MV-4-11 (cell line): ENCODE measurements at places on chromosomes 4 and X.

DNA sequence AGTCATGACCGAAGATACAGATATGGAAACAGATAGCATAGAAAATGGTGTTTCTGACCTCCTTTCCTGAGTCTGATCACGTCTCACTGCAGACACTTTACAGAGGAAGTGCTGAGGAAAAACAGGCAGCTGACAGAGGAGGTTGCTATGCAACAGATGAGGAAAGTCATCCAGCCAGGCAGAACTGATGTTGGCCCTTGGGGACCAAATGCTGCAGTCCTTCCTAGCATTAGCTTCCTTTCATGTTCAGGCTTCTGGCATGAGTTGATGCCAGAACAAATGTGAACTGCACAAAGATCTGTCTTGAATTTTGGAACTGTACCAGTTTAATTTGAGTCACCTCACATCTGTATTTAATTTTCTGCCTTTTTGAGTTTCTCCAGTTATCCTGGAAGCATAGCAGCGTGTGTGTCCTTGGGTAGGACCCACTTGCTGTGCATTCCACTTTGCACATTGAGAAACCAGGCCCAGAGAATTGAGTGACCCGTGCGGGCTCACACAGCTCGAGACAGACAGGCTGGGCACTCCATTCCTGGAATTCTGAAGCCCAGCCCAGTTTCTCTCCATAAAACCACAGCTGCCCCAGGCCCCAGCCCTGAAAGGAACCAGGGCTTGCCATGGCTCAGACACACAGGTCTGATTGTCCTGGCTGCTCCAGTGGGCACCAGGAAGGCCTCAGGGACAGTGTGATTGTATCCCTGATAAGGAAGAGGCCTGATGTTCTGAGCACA lies 1.4 kb upstream of the MAGED1 start:
- DNase-seq: no peak

DNA sequence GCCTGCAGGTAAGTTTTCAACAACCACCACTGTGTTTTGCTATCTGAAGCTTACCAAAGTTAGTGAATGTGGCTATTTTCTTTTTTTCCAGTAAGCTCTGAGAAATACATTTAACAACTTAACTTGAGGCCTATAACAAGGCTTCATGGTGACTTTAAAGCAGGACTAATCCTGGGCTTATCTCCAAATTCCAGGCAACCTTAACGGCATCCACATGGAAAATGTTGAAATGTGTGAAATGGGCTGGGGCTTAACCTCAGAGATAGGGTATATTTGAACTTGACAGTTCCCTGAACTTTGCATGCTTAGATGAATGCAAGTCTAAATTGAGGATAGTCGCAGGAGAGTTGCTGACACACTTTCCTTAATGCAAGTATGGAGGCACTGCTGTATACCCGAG lies 539.2 kb downstream of the GALNTL6 start:
- DNase-seq: no peak

- no peak for DNase-seq
Observed at GRCh38 chr4:15833801-15834200, 55.7 kb downstream of the CD38 start.

GRCh38 chrX:119041175-119041574 lies 31.6 kb upstream of the CT47C1 start:
- peak; percentile 0 for DNase-seq

- no peak for DNase-seq
Observed at GRCh38 chr4:162356181-162356580, 192.4 kb upstream of the FSTL5 start.

- DNase-seq: no peak
Observed at GRCh38 chrX:70139736-70140135, 6.5 kb downstream of the IGBP1 start.

DNA sequence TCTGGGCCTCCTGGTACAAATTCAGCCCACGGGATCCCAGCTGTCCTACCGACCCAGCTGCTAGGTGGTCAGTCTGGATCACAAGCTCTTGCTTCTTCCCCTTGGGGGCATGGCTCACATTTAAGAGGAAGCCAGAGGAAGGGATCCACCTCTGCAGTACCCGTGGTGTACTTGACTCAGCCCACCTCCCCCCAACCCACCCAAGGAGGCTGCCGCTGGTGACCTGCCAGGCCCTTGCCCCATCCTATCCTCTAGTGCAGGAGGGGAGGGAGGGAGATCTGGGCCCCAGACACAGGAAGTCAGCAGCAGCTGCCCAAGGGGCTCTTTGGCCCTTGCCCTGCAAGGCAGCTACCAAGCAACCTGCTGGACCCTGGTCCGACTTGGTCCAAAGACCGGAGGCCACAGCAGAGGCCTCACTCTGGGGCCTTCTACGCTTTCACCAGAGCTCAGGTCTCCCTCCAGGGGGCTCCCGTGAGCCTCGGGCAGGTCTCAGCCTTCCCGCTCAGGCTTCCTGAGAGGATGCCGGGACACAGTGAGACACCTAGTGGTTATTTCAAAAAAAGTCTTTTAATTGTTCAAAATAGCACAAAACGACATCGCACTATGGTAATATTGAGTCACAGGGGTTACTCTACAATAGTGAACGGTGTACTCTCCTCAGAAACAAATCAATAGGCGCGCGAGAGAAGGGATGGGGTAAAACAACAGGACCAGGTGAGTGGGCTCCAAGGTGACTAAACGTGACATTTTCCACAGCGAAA lies 2.7 kb upstream of the RENBP start:
- peak; percentile 69 for DNase-seq

DNA sequence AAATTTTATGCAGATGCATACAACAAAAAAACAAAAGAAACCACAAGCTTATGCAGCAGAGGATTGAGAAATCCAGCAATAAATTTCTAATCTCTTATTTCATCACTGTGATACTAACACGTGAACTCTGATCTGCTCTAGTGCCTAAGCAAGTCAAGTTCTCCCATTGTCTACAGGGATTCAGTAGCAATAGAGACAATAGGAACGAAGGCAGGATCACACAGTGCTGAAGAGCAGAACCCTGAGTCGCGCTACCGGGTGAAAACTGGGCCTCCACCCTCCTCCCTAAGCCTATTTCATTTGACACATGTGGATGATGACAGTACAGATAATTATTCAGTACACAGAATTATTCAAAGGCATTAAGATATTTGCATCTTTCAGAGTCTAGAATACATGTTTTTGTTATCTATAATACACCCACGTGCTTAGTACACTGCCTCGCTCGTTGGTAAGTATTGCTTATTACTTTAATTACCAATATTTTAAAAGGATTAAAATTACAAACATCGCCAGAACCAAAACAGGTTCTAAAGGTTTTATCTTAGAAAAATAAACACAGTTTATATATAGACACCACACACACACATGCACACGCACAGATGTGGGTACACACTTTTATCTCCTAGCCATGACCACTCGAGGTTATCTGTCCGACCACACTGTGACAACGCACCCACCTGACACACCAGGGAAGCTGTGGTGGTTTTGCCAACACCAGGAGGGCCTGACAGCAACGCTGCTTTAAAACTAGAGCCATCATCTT lies 60.1 kb downstream of the RFC1 start:
- peak; percentile 12 for DNase-seq

DNA sequence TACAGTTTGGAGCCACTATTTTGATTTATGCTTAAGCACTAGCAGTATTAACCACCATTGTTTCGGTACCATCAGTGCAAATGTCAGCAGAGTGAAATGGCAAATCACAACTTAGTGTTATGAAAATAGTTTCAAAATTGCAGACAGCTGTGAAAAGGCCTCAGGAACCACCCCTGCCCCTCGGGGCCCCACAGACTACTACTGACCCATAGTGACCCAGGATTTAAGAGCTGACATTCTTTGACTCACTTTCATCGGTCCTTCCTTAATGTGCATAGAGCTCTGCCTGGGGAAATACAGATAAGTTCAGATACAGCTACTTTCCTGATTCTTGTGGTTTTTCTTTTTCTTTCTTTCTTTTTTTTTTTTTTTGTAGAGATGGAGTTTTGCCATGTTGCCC lies 3.3 kb upstream of the BBS7 start:
- DNase-seq: no peak

DNA sequence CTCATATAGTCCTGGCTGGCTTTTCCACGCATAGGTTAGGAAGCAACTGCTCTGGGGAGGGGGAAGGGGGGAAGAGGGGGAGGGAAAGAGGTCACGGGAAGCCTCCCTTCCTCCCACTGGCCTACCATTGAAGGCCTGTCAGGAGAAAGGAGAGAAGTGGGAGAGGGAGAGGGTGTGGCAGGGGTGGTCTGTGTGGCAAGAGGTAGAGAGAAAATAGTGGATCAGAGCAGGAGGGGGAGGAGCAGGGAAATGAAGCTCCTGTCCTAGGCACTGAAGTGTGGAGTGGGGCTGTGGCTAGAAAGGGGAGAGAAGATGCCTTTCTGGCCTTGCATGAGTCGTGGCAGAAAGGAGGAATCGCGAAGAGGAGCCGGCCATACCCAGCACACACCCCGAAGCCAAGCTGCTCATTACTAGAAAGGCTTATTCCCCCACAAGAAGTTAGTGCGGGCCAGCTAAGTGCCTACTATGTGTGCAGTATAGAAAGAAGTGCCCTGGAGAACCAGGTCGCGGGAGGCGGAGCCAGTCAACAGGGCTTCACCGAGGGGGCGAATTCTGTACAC lies 1.1 kb upstream of the TMEM164 start:
- no peak for DNase-seq
